ENCODE measurements at places on chromosomes 3 and 15. TPM values are rescaled to one million over a fixed set of nuclear protein-coding genes. Genes with fewer than 3 reads are reported as not detected.

DNA sequence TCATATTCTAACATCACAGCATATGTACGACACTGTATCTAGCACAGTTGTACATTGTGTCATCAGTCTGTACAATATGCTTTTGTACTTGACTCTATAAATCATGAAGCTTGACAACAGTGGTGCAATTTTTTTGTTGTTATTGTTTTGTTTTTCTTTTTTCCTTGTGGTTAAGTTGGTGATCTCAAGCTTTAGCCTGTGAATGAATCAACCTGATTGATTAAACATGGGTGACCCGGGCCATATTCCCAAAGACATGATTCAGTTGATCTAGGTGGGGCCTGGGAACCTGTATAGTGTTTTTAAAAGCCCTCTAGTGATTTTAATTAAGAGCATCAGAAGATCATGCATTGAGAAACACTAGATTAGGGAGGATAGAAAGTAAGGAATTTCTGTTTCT lies 101.8 kb upstream of the AADACL2 start:
- DNase-seq: no peak
- no peak overlapping the region for H3K27ac ChIP-seq
- no peaks in the 10 kb centered on the region for H3K27me3 ChIP-seq
- H3K36me3 ChIP-seq: no peaks in the 10 kb centered on the region

GRCh38 chr15:60865507-60865906 lies 363.6 kb downstream of the RORA start:
- peak; percentile 69 for DNase-seq
- H3K27me3 ChIP-seq: no peaks in the 10 kb centered on the region
- H3K27ac ChIP-seq: no peak overlapping the region
- H3K4me3 ChIP-seq: no peak overlapping the region

DNA sequence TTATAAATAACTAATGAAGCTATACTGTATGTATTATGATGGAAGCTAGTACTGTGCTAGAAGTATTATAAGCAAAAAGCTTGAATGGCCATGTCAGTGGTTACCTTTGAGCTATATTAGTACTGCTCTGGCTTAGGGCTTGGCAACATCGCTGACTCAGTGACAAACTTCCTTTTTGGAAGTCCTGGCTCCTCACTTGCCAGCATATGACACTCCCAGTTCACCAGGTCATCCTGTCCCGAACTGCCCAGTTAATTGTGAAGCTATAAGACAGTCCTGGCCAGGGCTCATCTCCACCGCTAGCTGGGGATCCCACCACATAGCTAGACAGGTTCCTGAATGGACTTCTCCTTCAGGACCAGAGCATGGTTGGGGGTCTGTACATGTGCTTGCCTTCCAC lies 31.9 kb downstream of the RAB8B start:
- DNase-seq: peak; percentile 60
- H3K27ac ChIP-seq: no peak overlapping the region
- no peak overlapping the region for H3K4me3 ChIP-seq
- H3K27me3 ChIP-seq: no peaks in the 10 kb centered on the region
- peaks cover 7% of the 10 kb centered on the region for H3K4me1 ChIP-seq

- no peaks in the 10 kb centered on the region for H3K36me3 ChIP-seq
- no peak for DNase-seq
Observed at GRCh38 chr15:76860201-76860600, 44.9 kb downstream of the SCAPER start.

DNA sequence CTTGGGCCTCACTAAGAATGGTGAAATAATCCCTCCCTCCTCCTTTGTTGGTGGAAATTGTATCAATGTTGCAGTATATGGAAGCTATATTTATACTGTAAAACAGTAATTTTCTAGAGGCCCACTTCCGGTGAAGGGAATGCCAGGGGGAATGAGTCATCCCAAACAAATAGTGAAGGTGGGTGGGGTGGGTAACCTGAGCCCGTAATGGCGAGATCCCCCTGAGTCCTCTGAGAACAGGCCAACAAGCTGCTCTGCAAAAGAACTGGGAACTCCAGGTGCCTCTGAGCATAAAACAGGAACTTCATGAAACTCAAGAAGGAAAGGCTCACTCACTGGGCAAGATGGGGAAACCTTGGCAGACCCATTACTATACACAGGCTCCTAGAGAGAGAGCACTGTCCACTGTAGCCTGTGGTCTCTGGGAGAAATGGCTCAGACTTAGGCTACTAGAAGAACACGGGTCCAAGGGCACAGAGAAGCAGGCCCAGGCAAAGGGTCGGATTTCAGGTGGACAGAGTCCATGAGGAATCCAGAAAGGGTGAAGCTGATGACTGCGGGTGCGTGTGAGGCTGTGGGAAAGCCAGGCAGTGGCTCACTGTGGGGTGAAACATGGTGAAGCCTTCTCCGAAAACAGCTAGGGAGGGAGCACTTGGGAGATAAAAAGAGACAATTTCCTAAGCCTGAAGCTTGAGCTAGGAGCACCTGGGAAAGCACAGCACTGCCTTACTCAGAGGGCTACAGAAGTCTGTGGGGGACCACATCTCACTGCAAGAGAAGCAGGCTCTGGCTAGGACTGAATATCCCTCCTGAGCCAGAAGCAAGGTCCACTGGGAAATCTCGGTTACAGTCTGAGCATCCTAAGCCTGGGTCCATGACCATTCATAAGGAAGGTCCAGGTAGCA lies 19.8 kb downstream of the LARP6 start:
- no peak for DNase-seq
- H3K27ac ChIP-seq: no peak overlapping the region
- H3K4me3 ChIP-seq: no peak overlapping the region
- H3K27me3 ChIP-seq: no peaks in the 10 kb centered on the region
- no peaks in the 10 kb centered on the region for H3K4me1 ChIP-seq

DNA sequence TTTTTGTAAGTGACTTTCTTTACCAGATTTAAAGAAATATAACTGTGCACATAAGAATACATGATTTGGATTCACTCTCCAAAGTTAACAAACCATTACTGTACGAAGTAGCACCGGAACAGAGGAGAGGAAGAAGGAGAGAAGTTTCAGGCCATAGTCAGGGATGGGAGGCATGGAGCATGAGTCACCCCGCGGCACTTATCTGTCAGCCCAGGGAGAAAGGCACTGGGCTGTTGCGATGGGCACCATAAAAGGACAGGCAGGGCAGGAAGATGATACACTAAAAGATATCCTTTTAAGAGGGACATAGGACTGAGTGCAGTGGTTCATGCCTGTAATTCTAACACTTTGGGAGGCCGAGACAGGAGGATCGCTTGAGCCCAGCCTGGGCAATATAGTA lies 37.0 kb downstream of the TTC23 start:
- peak overlapping the region; percentile 71 for H3K27ac ChIP-seq
- peak; percentile 80 for DNase-seq
- H3K27me3 ChIP-seq: no peaks in the 10 kb centered on the region
- no peaks in the 10 kb centered on the region for H3K36me3 ChIP-seq

- no peaks in the 10 kb centered on the region for H3K4me1 ChIP-seq
- no peaks in the 10 kb centered on the region for H3K36me3 ChIP-seq
- no peak for DNase-seq
- no peaks in the 10 kb centered on the region for H3K27me3 ChIP-seq
- H3K27ac ChIP-seq: no peak overlapping the region
Observed at GRCh38 chr3:177606891-177607290, 409.6 kb upstream of the TBL1XR1 start.

DNA sequence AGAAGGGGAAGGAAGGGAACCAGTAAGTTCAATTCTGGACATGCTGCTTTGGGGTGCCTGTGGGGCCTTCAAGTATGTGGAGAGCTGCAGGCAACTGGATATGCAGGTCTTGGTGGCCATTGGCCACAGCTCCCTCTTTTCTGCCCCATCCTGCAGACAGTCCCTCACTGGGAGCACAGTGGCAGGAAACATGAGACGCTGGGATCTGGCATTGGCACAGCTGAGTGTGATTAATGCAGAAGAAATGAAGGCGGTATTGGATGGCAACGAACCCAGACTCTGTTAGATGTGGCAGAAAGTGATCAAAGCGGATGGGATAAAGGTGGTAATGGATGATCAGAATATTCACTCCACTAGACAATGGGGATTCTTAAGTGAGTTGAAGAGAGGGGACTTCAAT lies 23.2 kb upstream of the VPS8 start:
- DNase-seq: no peak
- no peaks in the 10 kb centered on the region for H3K4me1 ChIP-seq
- no peak overlapping the region for H3K27ac ChIP-seq
- no peaks in the 10 kb centered on the region for H3K36me3 ChIP-seq
- no peaks in the 10 kb centered on the region for H3K27me3 ChIP-seq

DNA sequence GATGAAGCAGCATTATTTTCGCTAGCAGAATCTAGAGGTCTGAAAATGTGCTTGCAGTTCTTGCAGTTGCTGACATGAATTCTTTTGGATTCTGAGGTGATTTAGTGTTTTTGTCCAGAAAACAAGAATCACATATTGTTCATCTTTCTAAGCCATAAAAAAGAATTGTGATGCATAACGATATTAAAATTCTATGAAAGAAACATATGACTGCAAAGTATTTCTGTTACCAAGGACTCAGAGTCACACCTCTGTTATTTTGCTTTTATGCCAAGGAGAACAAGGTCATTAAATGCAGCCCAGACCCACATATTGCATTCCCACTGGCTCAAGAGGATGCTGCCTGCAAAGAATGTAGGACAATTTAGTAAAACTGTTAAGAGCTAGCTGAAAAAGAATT lies 299.8 kb upstream of the GPR149 start:
- DNase-seq: no peak
- no peaks in the 10 kb centered on the region for H3K4me1 ChIP-seq
- no peak overlapping the region for H3K27ac ChIP-seq
- H3K4me3 ChIP-seq: no peak overlapping the region
- no peaks in the 10 kb centered on the region for H3K36me3 ChIP-seq

DNA sequence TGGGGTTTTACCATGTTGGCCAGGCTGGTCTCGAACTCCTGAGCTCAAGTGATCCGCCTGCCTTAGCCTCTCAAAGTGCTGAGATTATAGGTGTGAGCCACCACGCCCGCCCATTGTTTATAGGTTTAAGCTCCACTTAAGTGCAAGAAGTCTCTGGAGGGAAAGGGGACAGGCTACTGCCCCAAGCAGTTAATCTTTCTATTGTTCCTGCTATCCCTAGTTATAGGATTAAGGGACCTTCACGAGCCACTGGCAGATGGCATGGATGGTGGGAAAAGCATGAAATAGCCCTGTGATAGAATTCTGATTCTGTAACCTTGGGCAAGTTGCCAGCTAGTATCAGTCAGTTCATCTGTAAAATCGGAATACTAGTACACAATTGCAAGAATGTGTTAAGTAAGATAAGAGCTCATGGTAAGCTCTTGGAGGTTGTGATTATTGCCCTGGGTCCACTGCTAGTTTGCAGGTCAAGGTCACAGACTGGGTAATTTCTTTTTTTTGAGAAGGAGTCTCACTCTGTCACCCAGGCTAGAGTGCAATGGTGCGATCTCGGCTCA lies 5.3 kb upstream of the RBPMS2 start:
- no peak overlapping the region for H3K4me3 ChIP-seq
- no peaks in the 10 kb centered on the region for H3K36me3 ChIP-seq
- DNase-seq: no peak

DNA sequence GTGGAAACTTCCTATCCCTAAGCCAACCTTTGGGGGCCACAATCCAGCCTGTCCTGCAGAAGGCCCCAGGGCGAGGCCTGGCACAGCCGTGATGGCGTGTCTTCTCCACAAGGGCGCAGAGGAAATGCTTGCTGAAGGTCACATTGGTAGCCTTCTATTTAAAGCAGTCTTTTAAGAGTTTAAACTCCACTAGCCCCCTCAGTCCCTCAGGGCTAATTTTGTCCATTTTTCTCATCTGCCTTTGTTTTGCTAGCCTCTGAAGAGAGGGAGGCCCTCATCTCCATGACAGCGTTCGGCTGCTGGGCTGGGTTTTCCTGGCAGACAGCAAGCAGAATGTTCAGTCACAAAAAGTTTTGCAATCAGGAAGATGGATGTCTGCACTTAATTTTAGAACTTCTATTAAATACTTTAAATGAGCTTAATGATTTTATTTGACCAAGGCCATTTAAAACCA lies 40.8 kb downstream of the RARB start:
- peak; percentile 35 for DNase-seq
- no peaks in the 10 kb centered on the region for H3K27me3 ChIP-seq
- H3K36me3 ChIP-seq: no peaks in the 10 kb centered on the region
- peaks cover 36% of the 10 kb centered on the region for H3K4me1 ChIP-seq
- peak overlapping the region; percentile 13 for H3K27ac ChIP-seq

GRCh38 chr15:57089815-57090495 lies 171.5 kb downstream of the TCF12 start:
- H3K36me3 ChIP-seq: no peaks in the 10 kb centered on the region
- no peak overlapping the region for H3K4me3 ChIP-seq
- H3K27me3 ChIP-seq: no peaks in the 10 kb centered on the region

- no peak overlapping the region for H3K4me3 ChIP-seq
- no peaks in the 10 kb centered on the region for H3K36me3 ChIP-seq
- H3K27me3 ChIP-seq: peaks cover 40% of the 10 kb centered on the region
Observed at GRCh38 chr15:89494941-89495637, 1.3 kb downstream of the RHCG start.

DNA sequence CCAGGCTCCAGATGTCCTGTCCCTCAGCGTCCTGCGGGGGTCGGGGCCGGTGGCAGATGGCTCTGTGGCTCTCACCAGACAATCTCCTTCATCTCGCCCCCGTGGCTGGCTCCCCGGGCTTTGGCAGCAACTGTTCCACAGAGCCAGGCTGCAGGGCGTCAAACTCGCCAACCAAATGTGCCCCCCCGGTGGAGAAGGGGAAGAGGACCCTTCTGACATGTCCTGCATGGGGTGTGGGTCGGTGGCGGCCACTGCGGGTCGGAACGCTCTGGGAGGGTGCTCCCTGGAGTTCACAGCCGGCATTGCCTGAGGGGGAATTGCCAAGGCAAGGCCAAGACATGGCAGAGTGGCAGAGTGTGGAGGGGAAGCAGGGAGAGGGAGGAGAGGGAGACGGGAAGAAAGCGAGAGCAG lies 36.0 kb downstream of the BDH1 start:
- no peaks in the 10 kb centered on the region for H3K27me3 ChIP-seq
- no peak overlapping the region for H3K4me3 ChIP-seq
- H3K27ac ChIP-seq: no peak overlapping the region
- H3K36me3 ChIP-seq: no peaks in the 10 kb centered on the region
- DNase-seq: no peak
- no peaks in the 10 kb centered on the region for H3K4me1 ChIP-seq

The C3orf49 gene
- total RNA-seq: not detected

The DCBLD2 gene
- 44.1 TPM for total RNA-seq

The DNAH12 gene
- total RNA-seq: 0.83 TPM

The IL20RB gene
- 0.19 TPM for total RNA-seq

The SLC24A5 gene
- not detected for total RNA-seq

The CD200R1L gene
- not detected for total RNA-seq

The FBLN2 gene
- total RNA-seq: 8.3 TPM

The AMIGO3 gene
- 0.34 TPM for total RNA-seq

The ZBTB47 gene
- total RNA-seq: 21.6 TPM

The TTC23 gene
- 30.6 TPM for total RNA-seq
